Activated CD8-positive, alpha-beta T cell treated with anti-CD3 and anti-CD28 coated beads, Interleukin-2, amount 10 ng/mL, durations not matched to agents 7 days and 5 days (primary cell): ENCODE measurements at places on chromosomes 5 and 9. TPM values are rescaled to one million over a fixed set of nuclear protein-coding genes. Genes with fewer than 3 reads are reported as not detected.

DNA sequence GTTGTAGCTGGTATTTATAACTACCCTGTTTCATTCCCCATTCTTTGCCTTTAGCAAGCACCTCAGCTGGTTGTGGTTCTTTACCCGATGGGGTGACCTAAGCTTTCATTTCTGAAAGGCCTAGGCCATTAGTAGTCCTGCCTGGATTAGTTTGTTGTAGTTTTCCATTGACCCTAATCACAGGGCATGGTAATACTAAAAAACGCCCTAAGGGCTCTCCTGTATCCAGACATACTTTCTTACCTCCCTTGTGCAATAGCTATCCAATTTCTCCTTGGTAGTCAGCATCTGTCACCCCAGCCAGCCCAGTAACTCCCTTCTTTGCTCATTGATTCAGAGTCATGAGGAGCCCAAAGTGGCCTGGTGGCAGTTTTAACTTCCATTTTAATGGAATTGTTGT lies 24.0 kb downstream of the TMOD1 start:
- no peak for DNase-seq

DNA sequence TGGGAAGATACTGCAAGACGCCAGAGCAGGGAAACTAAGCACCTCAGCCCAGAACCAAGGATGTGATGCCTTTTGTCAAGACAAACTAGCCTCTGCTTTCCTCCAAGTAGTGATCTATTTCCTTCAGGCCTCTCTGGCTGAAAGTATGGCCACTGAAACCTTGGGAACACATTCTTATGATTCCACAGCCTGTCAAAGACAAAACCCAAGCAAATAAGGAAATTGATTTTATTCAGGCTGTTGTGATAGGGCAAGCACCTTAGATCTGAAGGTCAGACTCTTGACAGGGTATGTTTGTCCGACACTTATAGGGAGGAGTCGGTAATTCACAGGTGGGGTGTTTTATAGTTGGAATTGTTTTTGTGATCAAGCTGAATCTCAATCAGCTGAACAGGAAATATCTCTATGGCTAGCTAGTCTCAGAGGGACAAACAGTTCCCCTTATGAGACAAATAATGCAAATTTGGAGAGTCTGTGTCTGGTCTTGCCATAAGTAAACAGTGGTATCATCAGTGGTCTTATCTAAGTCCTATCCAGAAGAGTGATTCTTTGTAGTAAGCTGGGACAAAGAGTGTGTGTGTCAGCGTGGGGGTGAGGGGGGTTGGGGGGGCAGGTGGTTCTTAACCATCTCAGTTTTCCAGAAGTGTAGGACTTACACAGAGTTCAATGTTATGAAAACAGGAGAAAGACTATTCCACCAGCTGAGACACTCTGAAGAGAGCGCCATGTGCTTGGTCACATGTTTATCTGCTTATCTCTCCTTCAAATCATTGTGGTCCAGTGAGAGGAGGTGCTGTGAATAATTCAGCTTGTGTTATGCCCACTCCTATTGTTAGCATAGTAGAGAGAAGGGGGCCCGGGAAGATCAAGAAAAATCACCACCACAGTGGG lies 6.7 kb upstream of the ZCCHC10 start:
- DNase-seq, result no peak

GRCh38 chr9:17839776-17840175 lies 260.9 kb downstream of the SH3GL2 start:
- DNase-seq, result no peak

ARL14EPL gene
- total RNA-seq, result not detected

DNA sequence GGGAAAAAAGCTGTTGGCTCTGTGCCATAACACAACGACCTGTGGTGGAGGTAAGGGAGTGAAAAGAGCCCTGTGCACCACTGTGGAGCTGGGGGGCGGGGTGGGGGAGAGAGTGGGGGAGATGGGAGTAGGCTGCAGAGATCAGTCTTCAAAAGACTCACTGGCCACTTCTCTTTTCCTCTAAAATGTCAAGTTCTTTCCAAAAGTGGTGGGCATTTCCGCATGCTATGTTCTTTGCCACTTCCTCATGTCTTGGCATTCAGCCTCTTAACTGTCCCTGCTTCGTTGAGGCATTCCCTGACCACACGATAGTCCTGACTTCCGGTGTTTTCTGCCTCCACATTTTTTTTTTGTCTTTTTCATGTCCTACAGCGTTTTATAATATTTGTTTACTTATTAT lies 2.4 kb upstream of the PPP2R2B start:
- DNase-seq, result no peak

- no peak for DNase-seq
Observed at GRCh38 chr5:5089895-5090649, 50.1 kb upstream of the ADAMTS16 start.

GRCh38 chr9:93595861-93596365 lies 19.5 kb downstream of the PHF2 start:
- no peak for DNase-seq

DNA sequence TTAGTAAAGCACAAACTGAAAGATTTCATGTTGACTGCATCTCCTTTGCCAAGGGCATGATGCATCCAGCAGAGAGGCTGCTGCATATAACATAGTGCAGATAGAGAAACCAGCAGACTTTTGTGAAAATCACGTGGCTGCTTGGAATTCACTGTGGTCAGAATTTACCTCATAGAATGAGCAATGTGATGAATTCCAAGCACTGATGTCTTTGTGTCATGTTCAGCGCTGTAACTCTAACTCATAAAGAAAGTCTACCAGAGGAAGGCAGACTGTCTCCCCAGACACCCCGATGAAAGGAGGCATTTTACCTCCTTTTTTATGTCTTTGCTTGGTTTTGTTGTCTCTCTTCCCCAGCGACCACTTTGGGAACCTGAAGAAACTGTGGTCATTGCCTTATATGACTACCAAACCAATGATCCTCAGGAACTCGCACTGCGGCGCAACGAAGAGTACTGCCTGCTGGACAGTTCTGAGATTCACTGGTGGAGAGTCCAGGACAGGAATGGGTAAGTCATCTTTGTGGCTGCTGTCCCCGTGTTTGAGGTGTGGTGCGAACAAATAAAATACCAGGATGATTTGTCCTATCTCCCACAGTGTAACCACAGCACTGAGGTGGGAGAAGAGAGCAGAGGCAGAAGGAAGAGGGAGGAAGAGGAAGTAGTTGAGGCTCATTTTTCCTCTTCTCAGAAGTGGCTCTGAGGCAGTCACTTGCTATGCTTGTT lies 42.0 kb downstream of the ITK start:
- DNase-seq, result peak; percentile 79

- no peak for DNase-seq
Observed at GRCh38 chr5:179431221-179431824, 86.1 kb upstream of the ADAMTS2 start.

DNA sequence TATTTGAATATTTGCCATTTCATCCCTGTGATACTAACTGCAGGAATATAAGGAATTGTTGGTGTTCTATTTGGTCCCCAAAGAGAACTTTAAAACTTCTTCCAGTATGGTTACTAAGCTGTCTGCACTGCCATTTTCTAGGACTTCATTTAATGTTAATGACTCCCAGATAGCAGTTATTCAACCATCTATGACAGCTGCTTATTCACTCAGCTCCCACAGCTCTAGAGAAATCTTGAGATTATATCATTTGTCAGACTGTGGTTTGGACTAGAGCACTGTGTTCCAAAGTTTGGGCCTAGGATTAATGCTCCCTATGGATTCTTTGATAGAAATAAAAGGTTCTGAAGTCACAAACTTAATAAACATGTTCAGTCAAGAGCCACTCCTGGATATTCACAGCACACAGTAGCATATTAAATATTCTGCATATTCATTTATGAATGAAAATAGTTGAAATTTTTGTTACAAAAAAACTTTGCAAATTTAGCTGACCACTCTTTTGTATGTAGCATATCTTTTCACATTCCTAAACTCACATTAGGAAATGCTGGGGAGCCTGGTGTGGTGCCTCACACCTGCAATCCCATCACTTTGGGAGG lies 173.7 kb downstream of the NFIB start:
- DNase-seq, result no peak

DNA sequence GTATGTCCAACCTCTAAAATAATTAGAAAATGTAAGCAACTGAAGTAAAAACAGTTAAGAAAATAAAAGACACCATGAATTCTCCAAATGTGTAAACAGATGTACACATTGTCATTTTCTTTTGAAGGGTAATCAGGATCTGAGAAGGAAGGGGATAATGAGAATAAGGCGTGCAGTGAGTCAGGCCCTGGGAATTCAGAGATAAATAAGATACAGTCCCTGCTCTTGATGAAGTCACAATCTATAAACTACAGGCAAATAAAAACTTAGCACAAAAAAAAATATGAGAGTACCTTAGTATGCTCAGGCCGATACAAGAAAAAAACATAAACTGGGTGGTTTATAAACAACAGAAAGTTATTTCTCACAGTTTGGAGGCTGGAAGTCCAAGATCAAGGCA lies 315.3 kb downstream of the DNAH5 start:
- DNase-seq, result no peak

- no peak for DNase-seq
Observed at GRCh38 chr5:51539232-51539631, 156.0 kb downstream of the ISL1 start.

DNA sequence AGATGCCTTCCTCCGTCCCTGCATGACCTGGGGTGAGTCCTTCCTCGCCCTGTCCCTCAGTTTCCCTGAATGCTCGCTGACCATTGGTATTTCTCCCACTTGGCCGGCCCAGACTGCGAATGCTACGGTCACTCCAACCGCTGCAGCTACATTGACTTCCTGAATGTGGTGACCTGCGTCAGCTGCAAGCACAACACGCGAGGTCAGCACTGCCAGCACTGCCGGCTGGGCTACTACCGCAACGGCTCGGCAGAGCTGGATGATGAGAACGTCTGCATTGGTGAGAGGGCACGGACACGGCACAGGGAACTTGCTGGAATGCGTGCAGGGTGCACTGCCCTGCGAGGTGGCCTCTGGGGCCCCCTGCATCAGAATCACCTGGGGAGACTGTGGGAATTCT lies 77.1 kb downstream of the NTNG2 start:
- no peak for DNase-seq

DNA sequence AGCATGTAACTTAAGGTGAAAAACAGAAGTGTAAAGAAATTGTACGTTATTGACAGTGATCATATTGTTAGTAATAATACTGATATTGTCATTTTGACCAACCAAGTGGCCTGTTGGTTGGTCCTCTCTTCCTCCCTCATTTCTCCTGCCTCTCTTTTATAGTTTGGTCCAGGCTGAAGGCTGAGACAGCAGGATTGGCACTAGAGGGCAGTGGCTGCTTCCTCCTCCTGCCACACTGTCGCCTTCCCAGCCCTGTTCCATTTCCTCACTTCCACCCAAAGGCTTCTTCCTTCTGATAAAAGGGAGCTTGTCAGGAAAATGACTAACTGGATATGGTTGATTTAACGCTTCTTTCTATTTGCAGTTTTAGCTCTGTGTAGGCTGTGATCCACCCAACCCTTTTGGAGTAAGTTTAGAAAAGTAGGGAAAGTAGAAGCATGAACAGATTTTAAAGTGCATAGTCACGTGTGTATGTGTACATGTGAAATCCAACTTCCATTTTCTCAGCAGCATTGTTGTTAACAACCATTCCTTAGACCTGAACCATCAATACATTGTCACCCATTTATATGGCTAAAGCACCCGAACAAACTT lies 35.6 kb downstream of the PTCD2 start:
- DNase-seq, result no peak

SHB gene
- 0.58 TPM for total RNA-seq

TTC16 gene
- total RNA-seq, result 5.0 TPM

DNA sequence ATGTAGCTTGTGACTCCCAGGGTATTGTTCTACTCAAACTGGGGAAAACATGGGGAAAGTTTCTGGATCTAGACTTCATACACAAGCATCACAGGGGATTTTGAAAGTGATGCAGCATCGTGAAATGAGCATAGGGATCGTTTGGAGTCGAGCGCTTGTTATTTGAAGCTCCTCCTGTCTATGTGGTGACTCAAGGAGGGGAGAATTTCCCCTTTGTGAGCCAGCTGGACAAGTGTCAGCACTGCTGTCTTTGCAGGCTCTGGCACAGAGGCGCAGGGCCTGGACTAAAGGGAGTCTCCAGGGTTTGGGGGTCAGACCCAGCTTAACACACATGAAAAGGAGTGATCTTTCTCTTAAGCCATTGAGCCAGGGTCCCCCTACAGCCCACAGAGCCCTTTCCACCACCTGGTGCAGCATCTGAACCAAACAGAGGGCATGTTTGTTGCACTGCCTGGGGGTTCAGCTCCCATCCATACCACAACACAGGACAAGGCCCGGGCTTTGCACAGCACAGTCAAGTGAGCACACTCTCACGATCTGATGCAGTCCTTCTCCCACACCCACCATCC lies 51.0 kb downstream of the IRF1 start:
- no peak for DNase-seq

NUDCD2 gene
- 43.4 TPM for total RNA-seq

DNA sequence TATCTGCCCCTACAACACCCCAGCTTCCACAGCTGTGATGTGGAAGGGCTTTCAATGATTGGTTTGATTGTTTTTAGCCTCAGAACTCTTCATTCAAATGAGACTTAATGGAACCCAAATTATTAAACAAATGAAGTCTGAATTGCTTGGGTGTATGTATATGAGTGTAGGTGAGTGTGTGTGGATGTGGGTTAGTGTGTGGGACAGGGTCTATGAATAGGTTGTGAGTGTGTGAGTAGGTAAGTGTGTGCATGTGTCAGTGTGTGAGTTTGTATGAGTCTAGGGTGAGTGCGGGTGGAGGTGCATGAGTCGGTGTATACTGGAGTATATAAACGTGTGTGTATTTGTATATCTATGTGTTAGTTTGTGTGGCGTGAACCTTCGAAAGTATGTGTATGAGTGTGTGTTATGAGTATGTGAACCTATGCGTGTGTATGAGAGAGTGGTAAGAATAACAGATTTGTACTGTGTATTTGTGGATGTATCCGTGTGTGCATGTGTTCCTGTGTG lies 26.9 kb downstream of the COL15A1 start:
- no peak for DNase-seq

DNA sequence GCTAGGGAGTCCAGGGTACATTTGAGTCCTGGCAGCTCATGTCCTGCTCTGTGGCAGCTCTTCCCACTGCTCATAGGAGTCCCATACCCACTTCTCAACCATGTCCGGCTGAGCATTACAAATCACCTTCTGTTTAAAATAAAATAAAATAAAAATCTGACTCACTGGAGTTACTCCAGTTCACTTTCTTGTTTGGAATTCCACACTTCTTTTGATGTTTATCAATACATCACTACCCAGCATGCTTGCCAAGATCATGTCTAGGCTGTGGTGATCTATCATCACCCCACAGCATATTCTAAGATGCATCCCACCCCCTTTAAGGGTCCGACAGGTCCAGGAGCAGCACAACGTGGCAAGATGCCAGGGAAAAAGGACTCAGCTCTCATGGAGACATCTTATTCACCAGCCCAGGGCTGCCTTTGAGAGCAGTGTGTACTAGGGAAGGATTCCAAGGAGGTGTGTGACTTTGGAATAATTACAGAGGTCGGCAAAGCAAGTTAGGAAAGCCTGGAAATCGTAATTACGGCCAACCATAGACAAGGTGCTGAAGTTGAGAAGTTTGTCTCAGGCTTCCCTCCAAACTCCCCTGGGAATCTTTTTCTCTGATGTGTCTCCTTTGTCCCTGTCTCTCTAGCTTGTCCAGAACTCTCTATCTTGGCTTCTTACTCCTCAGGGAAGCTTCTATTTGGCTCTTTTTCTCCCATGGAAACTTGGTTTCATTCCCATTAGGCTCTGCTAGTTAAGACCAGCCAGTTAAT lies 111.4 kb upstream of the SLC1A3 start:
- no peak for DNase-seq

SPATA31D4 gene
- not detected for total RNA-seq
